ENCODE measurements at places on chromosomes 5 and 9. TPM values are rescaled to one million over a fixed set of nuclear protein-coding genes. Genes with fewer than 3 reads are reported as not detected.

DNA sequence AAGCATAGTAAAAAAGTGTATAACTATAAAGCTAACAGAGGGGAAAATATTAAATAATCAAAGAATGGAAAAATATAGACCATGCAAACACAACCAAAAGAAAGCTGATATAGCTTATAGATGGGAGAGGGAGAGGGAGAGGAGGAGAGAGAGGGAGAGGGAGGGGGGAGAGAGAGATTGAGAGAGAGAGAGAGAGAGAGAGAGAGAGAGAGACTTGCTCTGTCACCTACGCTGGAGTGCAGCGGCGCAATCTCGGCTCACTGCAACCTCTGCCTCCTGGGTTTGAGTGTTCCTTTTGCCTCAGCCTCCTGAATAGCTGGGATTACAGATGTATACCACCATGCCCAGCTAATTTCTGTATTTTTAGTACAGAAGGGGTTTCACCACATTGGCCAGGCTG, 110.6 kb downstream of the RAPGEF6 start:
- DNase-seq = no peak

GRCh38 chr5:643811-644271, 31.7 kb downstream of the CEP72 start:
- no peak for DNase-seq

GRCh38 chr5:36246036-36246800, 4.5 kb upstream of the NADK2 start:
- no peak for DNase-seq

DNA sequence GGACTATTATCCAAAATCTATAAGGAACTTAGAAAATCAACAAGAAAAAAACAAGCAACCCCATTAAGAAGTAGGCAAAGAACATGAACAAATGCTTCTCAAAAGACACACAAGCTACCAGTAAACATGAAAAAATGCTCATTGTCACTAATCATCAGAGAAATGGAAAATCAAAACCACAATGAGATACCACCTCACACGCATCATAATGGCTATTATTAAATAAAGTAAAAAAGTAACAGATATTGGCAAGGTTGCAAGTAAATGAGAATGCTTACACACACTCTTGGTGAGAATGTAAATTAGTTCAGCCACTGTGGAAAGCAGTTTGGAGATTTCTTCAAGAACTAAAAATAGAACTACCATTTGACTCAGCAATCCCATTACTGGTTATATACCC, 167.0 kb upstream of the DMRTA1 start:
- DNase-seq = no peak

GRCh38 chr5:108212775-108213346, 169.0 kb downstream of the FBXL17 start:
- DNase-seq = no peak

GRCh38 chr5:87361536-87362213, 51.1 kb downstream of the CCNH start:
- no peak for DNase-seq

- DNase-seq = peak; percentile 49
Observed at GRCh38 chr5:150209099-150209635, 19.3 kb downstream of the SLC6A7 start.

DNA sequence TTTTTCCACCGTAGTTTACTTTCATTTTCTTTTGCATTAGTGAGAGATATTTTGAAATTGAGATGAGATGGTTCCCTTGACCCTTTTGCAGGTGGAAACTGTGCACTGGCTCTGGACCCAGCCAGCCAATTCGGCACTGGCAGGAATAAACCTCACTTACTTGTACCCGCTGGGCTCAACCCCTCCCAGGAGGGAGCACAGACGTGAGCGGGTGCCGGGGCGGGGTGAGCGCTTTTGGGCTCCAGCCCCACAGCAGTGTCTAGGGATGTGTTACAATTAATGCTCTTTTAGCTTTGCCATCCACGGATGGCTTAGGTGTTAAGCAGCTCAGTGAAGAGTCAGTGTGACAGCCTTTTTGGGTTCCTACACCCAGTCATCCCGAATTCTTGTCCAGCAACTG, 766.1 kb upstream of the CHD1 start:
- DNase-seq = no peak

DNA sequence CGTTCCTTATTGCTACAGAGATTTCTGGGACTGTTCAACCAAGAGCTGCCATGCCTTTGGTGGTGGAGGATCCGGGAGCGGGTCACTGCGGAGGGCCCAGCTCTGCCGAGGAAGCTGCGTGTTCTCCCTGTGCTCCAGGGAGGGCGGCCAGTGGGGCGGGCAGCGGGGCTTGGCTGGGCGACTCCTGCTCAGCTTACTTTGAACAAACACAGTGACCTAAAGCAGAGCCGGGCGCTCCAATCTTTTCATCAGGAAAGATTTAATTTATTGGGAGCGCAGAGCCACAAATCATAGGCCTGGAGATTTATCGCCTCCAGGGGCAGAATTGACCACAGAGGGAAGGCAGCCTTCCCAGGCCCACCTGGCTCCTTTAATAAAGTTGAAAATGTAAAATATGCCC, 27.7 kb downstream of the LHX3 start:
- DNase-seq = no peak

GRCh38 chr5:141781910-141782309, 96.3 kb downstream of the PCDH1 start:
- DNase-seq = no peak

DNA sequence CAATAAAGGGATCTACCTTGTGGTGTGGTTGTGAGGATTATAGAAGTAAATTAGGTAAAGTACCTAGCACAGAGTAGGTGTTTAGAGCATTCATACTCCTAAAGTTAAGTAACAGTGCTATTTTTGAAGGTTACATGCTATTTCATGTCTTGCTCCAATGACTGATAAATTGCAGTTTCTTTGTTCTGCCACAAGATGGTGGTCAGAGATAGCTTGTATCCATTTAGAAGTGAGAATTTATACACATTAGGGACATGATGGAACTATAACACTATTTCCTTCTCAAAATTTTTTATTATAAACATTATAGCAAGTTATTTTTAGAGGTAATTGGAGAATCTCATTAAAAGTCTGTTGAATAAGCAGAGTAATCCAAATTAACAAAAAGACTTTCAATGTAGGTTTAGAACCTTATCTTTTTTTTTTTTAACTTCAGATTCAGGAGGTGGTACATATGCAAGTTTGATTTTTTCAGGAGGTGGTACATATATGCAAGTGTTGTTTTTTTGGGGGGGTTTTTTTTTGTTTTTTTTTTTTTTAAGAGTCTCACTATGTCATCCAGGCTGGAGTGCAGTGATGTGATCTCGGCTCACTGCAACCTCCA, 17.1 kb downstream of the MTREX start:
- no peak for DNase-seq

GRCh38 chr5:96374653-96375052, 58.4 kb downstream of the PCSK1 start:
- DNase-seq = no peak

GRCh38 chr9:78150312-78150982, 85.4 kb upstream of the CEP78 start:
- DNase-seq = no peak

- no peak for DNase-seq
Observed at GRCh38 chr9:18891946-18892670, 140.9 kb downstream of the SAXO1 start.

- DNase-seq = no peak
Observed at GRCh38 chr5:8844847-8845246, 701.0 kb downstream of the SEMA5A start.

DNA sequence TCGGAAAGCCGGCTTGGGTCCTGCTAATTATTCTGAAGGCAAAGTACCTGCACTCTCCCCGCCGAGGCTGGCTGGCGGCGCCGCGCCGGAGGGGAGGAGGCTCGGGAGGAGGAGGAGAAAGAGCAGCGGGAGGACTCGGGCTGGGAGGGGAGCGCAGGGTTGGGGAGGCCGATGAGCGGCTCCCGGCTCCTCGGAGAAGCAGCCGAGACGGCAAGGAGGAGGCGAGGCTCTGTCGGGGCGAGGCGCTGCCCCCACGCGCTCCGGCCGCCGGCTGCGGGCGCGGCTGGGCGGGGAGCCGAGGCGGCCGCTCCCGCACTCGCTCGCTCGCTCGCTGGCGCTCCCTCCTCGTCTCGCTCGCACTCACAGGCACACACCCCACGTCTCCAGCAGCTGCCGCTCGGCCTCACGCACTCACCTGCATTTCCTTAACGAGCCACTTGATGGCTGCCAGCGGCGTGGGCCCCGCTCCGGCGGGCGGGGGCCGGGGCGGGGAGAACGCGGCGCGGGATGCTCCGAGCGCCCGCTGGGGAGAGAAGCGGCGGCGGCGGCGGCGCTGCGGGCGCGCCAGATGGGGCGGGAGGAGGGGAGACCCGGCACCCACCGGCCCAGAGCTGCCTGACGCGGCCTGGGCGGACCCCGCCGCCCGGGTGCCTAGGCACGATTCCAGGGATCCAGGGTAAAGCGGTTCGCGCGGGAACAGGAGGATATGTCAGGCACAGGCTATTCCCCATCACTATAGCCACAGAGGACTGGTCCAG, at the start of gene PTPRD:
PTPRD (minus strand) TSS at position 362 of the 758 bp plus-strand sequence.
- peak; percentile 37 for DNase-seq

DNA sequence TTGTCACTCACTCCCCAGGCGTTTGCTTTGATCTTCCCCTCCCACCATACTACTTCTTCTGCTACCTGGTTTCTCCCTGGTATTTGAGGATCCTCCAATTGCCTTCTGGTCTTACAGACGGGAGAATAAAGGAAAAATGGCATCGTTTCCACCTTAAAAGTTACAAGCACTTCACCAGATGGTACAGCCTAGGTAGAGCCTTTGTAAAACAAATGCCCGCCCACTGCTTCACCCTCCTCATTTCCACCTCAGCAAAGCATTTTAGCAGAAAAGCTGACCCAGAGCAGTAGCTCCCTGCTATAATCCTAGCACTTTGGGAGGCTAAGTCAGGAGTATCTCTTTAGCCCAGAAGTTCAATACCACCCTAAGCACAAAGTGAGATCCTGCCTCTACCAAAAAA, 5.1 kb upstream of the ANXA2R start:
- no peak for DNase-seq

DNA sequence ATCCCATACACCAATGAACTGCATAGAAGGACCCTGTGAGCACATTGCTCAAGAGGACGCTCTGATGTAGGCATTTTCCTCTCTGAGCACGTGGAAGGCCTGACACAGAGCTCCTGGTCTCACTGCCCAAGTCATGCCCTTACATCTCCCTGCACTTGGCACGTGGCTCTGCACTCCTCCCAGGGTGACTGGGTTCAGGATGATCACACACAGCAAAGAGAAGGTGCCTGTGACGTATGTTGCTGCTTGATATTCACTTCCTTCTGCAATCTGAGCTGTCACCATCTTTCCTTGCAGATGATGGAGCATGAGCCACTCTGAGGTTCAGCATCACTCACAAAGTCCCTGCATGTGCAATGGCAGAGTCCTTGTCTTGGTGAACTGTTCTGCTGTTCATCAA, 125.2 kb downstream of the FSTL4 start:
- no peak for DNase-seq

GRCh38 chr5:67301285-67301903, 104.8 kb upstream of the CD180 start:
- DNase-seq = no peak

GRCh38 chr5:125275725-125276090, 529.3 kb upstream of the ZNF608 start:
- DNase-seq = no peak

- no peak for DNase-seq
Observed at GRCh38 chr5:92944903-92945604, 636.0 kb downstream of the NR2F1-AS1 start.

- DNase-seq = no peak
Observed at GRCh38 chr5:180666812-180667211, 17.4 kb upstream of the FLT4 start.

GRCh38 chr9:69649566-69650250, 22.5 kb downstream of the APBA1 start:
- no peak for DNase-seq

DNA sequence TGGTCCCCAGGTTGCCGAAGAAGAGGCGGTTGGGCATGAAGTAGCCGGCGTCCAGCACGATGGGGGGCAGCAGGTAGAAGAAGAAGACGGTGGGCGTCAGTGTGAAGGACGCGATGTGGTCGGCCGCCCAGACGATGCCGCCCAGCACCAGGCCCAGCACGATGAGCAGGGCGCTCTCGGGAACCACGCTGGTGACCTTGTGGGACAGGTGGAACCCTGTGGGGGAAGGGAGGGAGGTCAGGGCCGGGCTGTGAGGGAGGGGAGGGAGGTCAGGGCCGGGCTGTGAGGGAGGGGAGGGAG, 32.4 kb downstream of the SLC9A3 start:
- no peak for DNase-seq

The CMYA5 gene
- 0.82 TPM for total RNA-seq

The RMRP gene
- 133,388 TPM for total RNA-seq

The MAN2A1 gene
- 74.6 TPM for total RNA-seq

The NR5A1 gene
- total RNA-seq = not detected

The TTC1 gene
- total RNA-seq = 48.1 TPM

The NMUR2 gene
- not detected for total RNA-seq

The SUSD1 gene
- total RNA-seq = 63.6 TPM

The PTGS1 gene
- total RNA-seq = 0.41 TPM

The EGFLAM gene
- 2.9 TPM for total RNA-seq

The PCDH1 gene
- 41.2 TPM for total RNA-seq

The CCDC183 gene
- total RNA-seq = 2.0 TPM

The LIX1 gene
- total RNA-seq = 7.3 TPM

The PRELID1 gene
- 42.4 TPM for total RNA-seq
